ENCODE measurements at places on chromosomes 2 and 18.

DNA sequence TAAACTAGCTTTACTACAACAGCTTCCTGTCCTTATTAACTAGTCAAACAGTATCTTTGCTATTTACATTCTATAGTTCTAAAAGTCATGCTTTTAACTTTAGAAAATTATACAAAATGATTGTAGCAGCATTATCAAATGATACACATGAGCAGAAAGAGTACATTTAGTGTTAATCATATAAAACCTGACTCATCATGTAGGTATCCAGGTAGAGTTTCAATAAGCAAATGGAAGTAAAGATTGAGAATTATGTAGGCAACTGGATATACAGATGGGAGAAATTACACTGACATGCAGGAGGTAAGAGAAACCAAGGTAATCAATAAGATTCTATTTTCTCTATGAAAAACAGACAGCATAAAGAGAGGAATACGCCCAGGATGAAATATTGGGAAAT, 33.8 kb downstream of the TRIP12 start:
- H3K4me3 ChIP-seq, result no peak overlapping the region
- no peaks in the 10 kb centered on the region for H3K4me1 ChIP-seq
- H3K27me3 ChIP-seq, result no peaks in the 10 kb centered on the region
- DNase-seq, result no peak

DNA sequence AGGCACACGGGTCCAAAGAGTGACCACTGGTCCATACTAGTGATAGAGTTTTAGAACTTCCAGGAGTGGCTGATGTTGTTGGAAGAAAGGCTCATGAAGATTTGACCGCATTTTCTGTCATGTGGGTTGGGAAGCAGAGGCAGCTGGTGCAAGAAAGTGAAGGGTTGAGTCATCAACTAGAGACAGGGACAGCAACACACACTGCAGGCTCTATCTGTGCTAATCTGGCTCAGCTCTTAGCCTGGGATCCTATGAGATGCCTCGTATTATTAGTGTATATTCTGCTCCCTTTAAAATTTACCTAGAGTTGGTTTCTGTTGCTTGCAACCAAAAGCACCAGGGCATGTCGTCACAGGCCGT, 2.5 kb upstream of the SH3RF3 start:
- no peak overlapping the region for H3K27ac ChIP-seq
- peaks cover 7% of the 10 kb centered on the region for H3K4me1 ChIP-seq
- no peak overlapping the region for H3K4me3 ChIP-seq
- DNase-seq, result no peak
- H3K27me3 ChIP-seq, result peaks cover 42% of the 10 kb centered on the region

DNA sequence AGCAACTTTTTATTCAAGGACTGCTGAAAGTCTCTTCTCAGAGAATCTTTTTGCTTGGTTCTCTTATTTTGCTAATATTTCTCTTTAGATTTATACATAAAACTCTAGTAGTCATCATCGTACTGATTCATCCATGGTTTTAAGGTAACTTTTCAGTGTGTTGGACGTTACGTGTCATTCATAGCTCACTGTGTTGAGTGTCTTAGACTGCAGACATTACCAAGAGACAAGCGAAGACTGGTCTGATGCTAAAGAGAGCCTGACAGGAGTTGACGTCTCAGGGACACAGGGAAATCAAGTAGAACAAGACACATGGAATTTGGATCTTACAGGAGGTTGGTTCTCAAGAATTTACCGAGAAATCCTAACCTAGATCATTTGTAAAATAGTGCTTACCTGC, 25.5 kb downstream of the RBM44 start:
- no peak overlapping the region for H3K27ac ChIP-seq
- H3K36me3 ChIP-seq, result no peaks in the 10 kb centered on the region
- no peak for DNase-seq

- no peaks in the 10 kb centered on the region for H3K4me1 ChIP-seq
- no peaks in the 10 kb centered on the region for H3K27me3 ChIP-seq
- DNase-seq, result no peak
- H3K4me3 ChIP-seq, result no peak overlapping the region
Measured at GRCh38 chr2:151640087-151640486, 94.2 kb downstream of the NEB start.

DNA sequence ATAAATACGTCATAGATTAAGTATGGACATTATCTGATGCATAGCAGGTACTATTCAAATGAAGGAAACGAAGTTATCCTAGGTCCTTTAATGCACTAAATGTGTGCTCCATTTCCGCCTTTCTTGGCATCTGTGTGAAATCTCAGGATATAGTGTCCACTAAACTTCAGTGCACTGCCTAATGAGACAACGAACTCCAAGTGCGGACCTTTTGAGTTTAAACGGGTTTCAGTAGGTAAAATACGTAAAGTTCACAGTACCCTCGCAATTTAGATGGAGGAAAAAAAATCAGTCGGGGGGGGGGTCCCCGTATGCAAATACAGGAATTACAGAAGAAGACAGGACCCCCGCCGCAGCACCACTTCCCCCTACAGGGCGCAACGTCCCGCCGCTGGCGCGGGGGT, 729 bp upstream of the REL start:
- no peaks in the 10 kb centered on the region for H3K36me3 ChIP-seq
- H3K27ac ChIP-seq, result peak overlapping the region; percentile 70
- no peaks in the 10 kb centered on the region for H3K27me3 ChIP-seq
- H3K4me3 ChIP-seq, result peak overlapping the region; percentile 85

DNA sequence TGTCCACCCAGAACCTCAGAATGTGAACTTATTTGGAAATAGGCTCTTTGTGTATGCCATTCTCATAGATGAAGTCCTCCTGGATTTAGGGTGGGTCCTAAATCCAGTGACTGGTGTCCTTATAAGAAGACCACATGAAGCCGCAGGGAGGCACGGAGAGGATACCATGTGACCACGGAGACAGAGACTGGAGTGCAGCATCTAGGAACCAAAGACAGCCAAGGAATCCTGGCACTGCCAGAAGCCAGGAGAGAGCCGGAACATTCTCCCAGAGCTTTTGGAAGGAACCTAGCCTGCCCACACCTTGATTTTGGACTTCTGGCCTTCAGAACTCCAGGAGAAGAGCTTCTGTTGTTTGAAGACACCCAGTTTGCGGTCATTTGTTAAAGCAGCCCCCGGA, 49.7 kb downstream of the ARL4C start:
- H3K27ac ChIP-seq, result no peak overlapping the region
- H3K36me3 ChIP-seq, result no peaks in the 10 kb centered on the region
- peaks cover 13% of the 10 kb centered on the region for H3K4me1 ChIP-seq
- DNase-seq, result no peak

DNA sequence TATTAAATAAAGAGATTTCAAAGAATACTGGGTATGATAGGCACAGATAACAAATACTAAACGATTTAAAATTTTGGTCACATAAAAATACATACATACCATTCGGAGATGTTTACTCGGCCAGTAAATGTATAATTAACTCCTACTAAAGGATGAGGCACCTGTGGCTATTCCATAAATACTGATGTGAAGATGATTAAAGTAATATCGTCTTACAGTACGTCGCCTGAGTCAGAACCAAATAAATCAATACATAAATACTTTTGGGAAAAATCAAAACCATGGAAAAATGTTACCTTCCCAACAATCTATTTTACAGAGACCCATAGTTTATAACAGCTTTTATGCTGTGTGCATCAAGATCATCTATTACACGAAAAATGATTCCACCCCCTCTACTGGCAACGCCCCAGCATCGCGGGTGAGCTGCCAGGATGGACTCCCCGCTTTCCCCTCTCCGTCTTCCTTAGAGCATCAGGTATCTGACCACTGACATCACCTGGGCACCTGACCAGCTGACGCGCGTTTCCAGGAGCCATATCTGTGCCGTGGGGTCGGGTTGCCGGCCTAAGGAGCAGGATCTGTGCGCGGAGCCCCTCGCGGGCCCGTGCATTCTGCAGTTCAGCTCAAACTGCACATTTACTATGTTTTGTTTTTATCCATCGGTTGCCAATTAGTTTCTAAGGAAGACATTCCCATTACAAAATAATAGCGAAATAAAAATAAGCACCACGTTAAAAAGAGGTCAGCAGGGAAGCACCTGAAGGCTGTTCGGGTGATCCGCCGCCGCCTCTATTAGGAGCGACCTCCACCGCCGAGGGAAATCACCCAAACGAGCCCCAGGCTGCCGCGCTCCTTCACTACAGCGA, 901 bp downstream of the ICA1L start:
- H3K4me3 ChIP-seq, result peak overlapping the region; percentile 74
- no peaks in the 10 kb centered on the region for H3K4me1 ChIP-seq
- no peaks in the 10 kb centered on the region for H3K27me3 ChIP-seq
- no peaks in the 10 kb centered on the region for H3K36me3 ChIP-seq
- peak; percentile 50 for DNase-seq

- H3K36me3 ChIP-seq, result no peaks in the 10 kb centered on the region
- H3K4me1 ChIP-seq, result peaks cover 2% of the 10 kb centered on the region
- H3K27ac ChIP-seq, result no peak overlapping the region
- no peak overlapping the region for H3K4me3 ChIP-seq
Measured at GRCh38 chr2:124339709-124340108, 314.6 kb downstream of the CNTNAP5 start.

DNA sequence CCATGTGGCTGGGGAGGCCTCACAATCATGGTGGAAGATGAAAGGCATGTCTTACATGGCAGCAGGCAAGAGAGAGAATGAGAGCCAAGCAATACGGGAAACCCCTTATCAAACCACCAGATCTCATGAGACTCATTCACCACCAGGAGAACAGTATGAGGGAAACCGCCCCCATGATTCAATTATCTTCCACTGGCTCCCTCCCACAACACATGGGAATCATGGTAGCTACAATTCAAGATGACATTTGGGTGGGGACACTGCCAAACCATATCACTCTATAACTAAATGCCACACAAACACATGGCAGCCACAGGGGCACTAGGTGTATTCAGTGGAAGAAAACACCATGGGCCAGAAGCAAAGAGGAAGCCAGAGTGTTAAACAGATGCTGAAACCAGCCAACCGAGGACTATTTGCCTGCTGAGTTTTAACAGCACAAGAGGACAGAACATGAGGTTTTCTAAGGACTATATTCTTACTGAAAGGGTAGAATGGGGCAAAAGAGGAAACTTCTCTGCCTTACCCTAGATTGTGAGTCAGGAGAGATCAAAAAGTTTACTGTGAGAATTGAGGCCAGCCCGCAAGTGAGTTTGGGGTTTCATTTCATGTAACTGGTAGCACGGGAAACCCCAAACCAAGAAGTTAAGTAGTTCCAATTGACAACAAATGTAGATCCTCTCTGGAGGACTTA, 49.2 kb downstream of the SIGLEC15 start:
- no peak overlapping the region for H3K4me3 ChIP-seq
- no peaks in the 10 kb centered on the region for H3K27me3 ChIP-seq
- H3K36me3 ChIP-seq, result no peaks in the 10 kb centered on the region
- no peaks in the 10 kb centered on the region for H3K4me1 ChIP-seq
- DNase-seq, result no peak

DNA sequence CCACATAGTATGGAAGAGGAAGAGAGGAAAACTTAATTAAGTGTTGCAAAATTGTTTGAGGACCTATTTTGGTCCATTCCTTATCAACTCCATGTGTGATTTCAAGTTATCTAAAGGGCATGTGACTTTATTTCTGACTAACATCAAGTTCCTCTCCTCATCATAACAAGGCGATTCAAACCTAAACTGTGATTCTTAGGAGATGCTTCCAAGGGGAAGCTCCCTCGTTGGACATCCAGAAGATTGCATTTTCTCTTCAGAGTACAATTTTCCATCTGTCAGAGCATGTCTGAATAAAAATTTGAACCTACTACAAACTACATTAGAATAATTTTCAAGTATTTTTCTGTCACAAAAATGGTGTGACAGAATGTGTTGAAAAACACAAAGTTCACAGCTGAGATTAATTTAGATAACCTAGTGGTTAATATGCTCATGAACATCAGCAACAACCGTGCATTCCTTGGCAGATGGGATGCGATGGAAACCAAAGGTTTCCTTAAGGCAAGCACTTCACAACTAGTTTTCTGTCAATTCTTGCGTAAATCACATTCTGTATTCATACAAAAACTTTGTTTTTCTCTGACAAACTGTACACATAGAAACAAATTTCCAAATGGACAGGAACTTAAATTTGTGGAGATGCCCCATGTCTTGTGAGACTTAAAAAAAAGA, 4.2 kb downstream of the SFT2D3 start:
- peaks cover 38% of the 10 kb centered on the region for H3K36me3 ChIP-seq
- peaks cover 2% of the 10 kb centered on the region for H3K4me1 ChIP-seq
- DNase-seq, result no peak
- H3K27me3 ChIP-seq, result no peaks in the 10 kb centered on the region

GRCh38 chr2:229775614-229776313, 61.4 kb upstream of the DNER start:
- no peaks in the 10 kb centered on the region for H3K27me3 ChIP-seq
- H3K36me3 ChIP-seq, result peaks cover 31% of the 10 kb centered on the region
- H3K4me1 ChIP-seq, result peaks cover 17% of the 10 kb centered on the region

GRCh38 chr2:62738981-62739936, 33.7 kb downstream of the EHBP1 start:
- no peaks in the 10 kb centered on the region for H3K27me3 ChIP-seq
- no peaks in the 10 kb centered on the region for H3K36me3 ChIP-seq
- H3K4me1 ChIP-seq, result no peaks in the 10 kb centered on the region
- H3K27ac ChIP-seq, result no peak overlapping the region
- no peak for DNase-seq

- H3K36me3 ChIP-seq, result no peaks in the 10 kb centered on the region
- H3K27me3 ChIP-seq, result peaks cover 16% of the 10 kb centered on the region
- no peak for DNase-seq
- peaks cover 2% of the 10 kb centered on the region for H3K4me1 ChIP-seq
Measured at GRCh38 chr18:46332921-46333341, 228.7 kb downstream of the HAUS1 start.

DNA sequence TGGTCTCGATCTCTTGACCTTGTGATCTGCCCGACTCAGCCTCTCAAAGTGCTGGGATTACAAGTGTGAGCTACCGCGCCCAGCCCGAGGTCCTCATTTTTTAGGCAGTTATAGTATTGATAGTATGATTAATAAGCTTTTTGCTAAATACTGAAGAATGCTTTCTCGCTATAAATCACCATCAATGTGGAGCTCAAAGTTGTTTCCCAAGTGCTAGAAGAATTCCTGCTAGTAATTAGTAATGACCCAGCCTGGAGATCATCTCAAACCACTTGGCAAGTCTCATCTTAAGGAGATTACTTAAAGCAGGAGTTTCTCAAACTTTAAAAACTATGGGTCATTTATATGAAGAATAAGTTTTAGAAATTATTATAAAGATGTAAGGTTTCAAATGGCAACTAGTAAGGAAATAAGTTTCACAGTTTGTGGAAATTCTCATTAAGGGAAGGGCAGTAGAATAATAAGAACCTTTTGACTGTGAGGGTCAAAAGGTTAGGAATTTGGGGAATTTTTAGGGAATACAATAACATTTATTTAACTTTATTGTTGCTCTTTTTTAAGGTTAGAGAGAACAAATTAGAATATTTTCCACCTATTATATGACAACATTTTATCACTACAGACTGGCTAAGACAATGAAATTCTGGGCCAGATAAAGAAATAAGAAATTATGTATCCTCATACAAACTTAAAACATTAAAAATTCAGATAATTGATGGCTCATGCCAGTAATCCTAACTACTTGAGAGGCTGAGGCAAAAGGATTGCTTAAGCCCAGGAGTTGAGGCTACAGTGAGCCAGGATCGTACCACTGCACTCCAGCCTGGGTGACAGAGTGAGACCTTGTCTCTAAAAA, 148.6 kb upstream of the MAP3K20 start:
- H3K4me1 ChIP-seq, result peaks cover 5% of the 10 kb centered on the region
- no peaks in the 10 kb centered on the region for H3K36me3 ChIP-seq
- H3K27ac ChIP-seq, result no peak overlapping the region

Measured in H1 (cell line).